ENCODE measurements at places on chromosomes 13 and 19.

DNA sequence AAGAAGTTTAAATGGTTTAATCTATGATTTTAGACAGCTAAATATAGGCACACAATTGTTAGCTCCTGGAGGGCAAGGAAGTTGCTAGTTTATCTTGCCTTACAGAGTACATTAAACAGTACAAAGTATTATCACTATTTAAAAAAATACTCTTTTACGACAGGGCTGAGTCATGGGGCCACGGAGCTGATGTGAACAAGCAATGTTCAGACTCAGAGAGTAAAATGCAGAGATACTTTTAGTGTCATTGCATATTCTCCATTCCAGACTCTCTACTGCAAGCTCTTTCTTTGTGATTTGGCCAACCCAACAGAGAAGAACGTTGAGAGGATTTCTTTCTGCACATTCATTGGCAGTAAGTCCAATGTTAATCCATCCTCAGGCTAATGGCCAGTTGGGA lies 352.4 kb downstream of the SPRY2 start:
- DNase-seq: no peak

GRCh38 chr13:46552889-46553520 lies at the start of gene LRCH1:
Gene LRCH1 (plus strand): TSS chr13:46553170. CDS start chr13:46553397, 227 bp downstream.
- peak; percentile 95 for DNase-seq

DNA sequence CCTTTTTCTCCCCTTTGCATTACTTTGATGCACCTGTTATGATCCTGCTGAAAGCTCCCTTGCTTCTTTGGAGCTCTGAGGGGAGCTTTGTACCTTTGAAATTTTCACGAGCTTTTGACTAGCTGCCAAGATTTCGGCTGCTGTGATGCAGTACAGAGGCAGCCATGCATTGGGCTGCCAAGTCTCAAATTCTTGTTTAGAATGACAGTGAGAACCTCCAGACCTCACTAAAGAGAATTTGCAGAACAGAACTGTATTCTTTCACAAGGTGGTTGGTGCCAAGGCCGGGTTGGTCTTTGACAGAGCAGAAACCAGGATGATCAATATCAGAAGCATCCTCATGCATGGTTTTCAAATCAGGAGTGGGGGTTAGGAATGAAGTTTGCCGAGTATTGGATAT lies 414.8 kb downstream of the GPC5 start:
- DNase-seq: no peak

- no peak for DNase-seq
Measured at GRCh38 chr13:37956536-37956935, 87.0 kb upstream of the TRPC4 start.

All from suppressor macrophage (primary cell).